ENCODE measurements at places on chromosomes 13 and 19.
A peak's percentile ranks its signal among the peaks of the same experiment; 100 is the strongest.

GRCh38 chr13:25602176-25602575 lies 230.4 kb downstream of the ATP8A2 start:
- no peak for DNase-seq

DNA sequence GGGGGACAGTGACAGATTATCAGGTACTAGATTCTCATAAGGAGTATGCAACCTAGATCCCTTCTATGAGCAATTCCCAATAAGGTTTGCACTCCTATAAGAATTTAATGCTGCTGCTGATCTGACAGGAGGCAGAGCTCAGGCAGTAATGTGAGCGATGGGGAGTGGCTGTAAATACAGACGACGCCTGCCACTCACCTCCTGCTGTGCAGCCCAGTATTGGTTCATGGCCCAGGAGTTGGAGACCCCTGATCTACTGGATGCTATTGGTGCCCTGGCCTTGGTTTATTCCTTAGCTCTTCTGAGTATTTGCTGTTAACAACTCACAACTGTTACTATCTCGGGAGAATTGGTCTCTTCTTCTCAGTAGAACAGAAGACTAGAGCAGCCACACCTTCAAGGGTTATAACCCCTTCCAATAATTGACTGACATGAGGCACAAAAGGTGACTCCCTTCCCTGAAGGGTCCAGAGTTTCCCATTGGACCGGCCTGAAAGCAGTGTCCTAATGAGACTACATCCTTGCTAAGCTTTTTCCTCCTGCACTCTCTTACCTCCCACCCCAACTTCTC lies 35.0 kb upstream of the RBM26 start:
- no peak for DNase-seq

- DNase-seq = no peak
Measured at GRCh38 chr19:5953680-5954213, 24.2 kb downstream of the RANBP3 start.

DNA sequence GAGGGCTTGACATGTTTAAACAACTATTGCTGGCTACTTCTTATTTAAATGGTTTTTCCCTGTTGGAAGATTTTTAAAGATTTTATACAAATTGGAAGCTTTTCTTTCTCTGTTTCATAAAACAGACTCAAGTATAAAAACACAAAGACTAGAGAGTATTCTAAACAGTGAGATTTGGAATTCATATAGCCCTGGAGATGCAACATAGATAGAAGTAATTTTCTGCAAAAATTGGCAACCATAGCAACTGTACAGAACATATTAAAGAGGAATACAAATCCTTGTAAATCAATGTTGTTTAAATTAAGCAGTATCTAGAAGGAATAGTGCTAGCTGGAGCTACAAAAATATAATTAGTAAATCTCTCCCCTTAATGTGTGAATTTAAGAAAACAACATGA lies 2612.9 kb upstream of the PCDH20 start:
- DNase-seq = no peak

GRCh38 chr13:100835695-100836094 lies 161.1 kb upstream of the TMTC4 start:
- DNase-seq = no peak

DNA sequence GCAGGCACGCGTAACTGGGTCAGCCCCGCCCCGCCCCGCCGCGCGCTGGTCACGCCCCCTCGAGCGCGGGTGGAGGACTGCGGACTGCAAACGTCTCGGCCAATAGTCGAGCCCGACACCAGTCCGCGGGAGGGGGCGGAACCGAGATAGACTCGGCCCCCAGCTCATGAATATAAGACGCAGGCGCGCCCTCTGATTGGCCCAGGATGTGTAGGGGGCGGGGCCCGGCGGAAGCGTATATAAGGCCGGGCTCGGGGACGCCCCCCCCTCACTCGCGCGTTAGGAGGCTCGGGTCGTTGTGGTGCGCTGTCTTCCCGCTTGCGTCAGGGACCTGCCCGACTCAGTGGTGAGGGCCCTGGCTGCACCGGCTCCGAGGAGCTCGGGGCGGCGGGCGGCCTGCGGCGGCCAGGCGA lies at the start of gene CIRBP:
TSS of gene CIRBP (plus strand) at position 268 of the 413 bp plus-strand sequence. CDS start 1,602 bp downstream, outside the sequence.
- DNase-seq = peak; percentile 89

GRCh38 chr13:101706651-101707050 lies 254.2 kb downstream of the ITGBL1 start:
- DNase-seq = no peak

GRCh38 chr13:29878101-29878500 lies 27.7 kb upstream of the UBL3 start:
- no peak for DNase-seq

DNA sequence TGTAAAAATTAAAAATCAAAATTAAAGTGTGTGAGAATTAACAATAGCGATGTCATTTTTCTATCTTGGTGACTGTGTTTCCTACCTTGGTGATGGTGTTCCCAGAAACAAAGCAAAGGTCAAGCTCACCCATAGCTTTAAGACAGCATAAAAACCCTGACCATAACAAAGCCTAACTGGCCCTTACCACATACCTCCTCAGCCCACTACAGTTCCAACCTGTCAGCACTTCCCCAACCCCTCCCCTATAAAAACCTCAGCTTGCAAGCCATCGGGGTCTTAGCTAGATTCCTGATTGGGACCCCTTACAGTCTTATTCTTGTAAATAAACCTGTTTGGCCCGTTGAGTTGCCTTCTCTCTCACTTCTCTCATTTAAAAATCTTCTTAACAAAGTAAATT lies 484.4 kb upstream of the PCDH20 start:
- no peak for DNase-seq

DNA sequence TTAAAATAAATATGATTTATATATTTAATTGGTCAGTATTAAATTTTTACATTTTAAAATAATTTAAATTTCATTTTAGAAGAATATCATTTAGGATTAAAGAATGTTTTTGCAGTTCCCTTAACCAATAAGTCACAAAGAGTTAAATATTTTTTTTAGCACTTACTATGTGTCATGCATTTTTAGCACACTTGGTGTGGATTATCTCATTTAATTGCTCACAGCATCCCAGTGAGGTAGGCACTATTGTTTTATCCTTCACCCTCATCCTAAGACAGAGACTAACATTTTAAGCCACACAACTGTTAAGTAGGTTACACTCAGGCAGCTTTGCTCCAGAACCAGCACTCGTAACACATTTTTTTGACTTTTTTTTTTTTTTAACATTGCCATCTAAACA lies 78.2 kb downstream of the URI1 start:
- no peak for DNase-seq

GRCh38 chr19:58558066-58558622 lies at the start of gene UBE2M:
Gene UBE2M (minus strand): TSS chr19:58558611. CDS start chr19:58558381, 230 bp downstream.
- DNase-seq = no peak

DNA sequence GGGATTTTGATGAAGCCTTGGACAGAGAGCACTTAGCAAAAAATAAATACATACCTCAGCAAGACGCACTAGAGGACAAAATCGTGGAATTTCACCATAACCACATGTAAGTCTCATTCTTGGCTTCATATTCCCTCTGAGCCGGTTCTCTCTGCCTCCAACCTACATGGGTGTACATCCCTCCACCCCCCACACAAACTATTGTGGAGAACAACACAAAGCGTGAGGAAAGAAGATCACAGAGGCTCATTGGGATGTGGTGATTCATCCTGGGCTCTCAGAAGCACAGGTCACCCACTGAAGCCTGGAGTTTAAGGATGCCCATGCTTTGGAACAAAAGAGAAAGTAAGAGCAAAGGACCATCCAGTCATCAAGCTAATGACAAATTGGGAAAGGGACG lies 192.2 kb downstream of the STK24 start:
- DNase-seq = no peak

DNA sequence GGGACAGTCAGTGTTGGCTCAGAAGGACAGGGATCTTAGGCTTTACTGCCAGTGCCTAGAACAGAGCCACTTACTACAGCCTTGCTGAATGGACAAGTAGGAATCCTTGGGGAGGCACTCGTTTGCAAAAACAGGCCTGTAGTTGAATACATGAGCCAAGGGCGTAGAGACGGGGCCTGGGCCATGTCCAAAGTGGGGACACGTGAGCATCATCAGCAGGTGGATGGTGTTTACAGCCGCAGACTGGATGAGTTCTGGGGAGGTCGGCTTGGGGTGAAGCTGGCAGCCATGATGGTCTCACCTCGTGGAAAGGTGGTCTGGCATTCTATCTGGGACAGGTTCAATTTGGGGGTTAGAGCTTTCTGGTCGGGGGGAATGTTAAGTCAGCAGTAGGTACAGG lies 17.5 kb downstream of the RYR1 start:
- DNase-seq = no peak

DNA sequence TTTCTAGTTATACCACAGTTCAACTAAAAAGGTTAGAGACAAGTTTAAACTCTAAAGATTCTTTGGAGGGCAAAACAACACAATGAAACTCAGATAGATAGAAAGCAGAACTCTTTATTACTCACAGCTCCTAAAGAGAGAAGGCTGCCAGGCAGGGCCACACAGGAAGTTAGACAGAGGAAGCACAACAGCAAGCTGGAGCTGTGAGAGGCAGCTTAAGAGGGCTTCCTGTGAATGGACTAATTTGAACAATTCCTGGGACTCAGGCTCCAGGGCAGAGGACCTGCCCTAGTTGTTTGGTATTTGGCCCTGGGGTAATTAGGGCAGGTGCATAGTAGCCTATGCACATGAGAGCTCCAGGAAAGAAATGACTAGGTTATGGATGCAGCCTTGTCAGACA lies 803.6 kb downstream of the DIAPH3 start:
- DNase-seq = no peak

DNA sequence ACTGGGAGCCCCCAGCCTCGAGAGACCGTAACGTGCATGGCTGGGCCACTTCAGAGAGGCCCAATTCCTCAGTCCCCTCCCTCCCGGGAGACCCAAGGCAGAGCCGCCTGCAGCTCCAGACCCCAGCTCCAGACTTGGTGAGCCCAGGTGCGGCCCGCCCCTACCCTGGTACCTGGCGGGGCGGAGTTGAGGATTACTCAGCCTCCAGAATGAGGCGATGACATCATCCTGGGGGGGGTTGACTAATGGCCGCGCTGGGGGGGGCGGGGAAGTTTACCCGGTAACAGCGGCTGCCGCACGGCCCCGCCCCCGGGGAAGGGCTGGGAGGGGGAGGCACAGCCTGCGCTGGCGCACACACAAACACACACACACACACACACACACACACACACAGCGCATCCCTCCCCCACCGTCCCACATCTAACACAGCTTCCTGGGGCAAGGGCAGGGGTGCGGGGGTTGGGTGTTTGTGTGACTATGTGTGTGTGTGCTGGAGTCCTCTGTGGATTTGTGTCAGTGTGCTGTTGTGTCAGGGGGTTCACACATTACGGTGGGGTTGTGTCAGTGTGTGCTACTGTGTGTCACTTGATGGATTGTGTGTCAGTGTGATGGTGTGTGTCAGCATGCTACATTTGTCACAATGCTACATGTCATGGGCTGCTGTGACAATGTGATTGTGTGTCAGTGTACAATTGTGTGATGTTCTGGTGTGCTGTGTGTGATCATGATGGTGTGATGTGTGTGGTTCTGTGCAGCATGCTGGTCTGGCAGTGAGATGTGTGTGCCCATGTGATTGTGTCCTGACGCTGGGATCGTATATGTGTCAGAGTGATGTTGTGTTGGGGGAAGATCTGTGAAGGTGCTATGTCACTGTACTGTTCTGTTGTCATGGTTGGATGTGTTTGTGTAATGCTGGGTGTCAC lies 10.3 kb upstream of the BBC3 start:
- peak; percentile 46 for DNase-seq

- no peak for DNase-seq
Measured at GRCh38 chr13:42860485-42860884, 79.1 kb downstream of the FAM216B start.

- DNase-seq = no peak
Measured at GRCh38 chr19:19711934-19712828, 20.7 kb downstream of the ZNF14 start.

GRCh38 chr19:45001087-45001739 lies at the start of gene RELB:
Gene RELB (plus strand): TSS chr19:45001464. CDS start chr19:45001580, 116 bp downstream.
- DNase-seq = peak; percentile 17

DNA sequence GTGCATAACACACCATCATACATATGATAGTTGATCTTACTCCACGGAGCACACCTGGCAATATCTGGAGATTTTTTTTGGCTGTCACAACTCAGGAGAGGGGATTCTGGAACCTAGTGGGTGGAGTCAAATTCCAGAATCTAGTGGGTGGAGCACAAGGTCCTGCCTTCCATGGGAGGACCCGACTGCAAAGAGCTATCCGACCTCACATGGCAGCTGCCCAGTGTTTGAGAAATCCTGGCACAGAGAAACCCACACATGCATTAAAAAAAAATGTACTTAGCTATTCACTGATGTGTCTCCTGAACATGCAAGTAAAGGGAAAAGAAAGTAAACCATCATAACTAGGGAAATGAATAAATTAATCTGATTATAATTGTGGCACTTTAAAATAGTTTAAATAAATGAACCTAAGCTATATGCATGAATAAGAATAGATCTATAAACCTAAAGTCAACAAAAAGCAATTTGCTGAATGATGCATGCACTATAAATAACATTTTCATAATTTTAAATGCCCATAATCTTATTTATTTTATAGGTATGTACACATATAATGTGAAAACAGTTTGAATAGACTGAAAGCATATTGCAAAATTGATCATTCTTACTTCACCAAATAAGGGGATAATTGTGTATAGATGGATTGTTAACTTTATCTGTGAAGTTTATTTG lies 300.3 kb downstream of the MYO16 start:
- no peak for DNase-seq

DNA sequence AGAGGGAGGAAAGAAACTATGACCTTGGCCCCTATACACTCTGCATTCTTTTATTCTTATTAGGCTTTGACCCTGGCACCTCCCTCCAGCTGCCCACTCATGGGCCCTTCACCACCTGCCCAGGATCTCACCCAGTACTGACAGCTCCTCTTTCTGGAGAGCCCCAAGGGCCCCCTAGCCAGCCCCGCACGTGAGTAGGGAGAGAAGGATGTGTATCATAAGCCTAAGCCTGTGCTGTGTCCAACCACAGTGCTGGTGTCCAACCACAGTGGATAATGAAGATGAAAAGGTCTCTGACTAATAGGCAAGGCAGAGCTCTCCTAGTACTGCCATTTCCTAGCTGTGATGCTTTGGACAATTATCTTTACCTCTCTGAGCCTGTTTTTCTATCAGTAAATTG lies 4.2 kb downstream of the DMRTC2 start:
- DNase-seq = no peak

GRCh38 chr13:75312884-75313520 lies 169.0 kb downstream of the TBC1D4 start:
- DNase-seq = no peak

Measured in NCI-H1436 treated with DMSO at 0.1 percent for 48 hours (cell line).